ENCODE measurements at places on chromosomes 11 and 22. TPM values are rescaled to one million over a fixed set of nuclear protein-coding genes. Genes with fewer than 3 reads are reported as not detected.

Gene MIAT
- 2.6 TPM for total RNA-seq

Gene ZC3H7B
- 34.2 TPM for total RNA-seq

Gene MUC6
- total RNA-seq: not detected

Gene NUMA1
- 45.3 TPM for total RNA-seq

Gene GP1BB
- not detected for total RNA-seq

Gene KCNK4
- total RNA-seq: not detected

Gene CLMP
- total RNA-seq: not detected

Gene A4GALT
- not detected for total RNA-seq

Gene PATE2
- total RNA-seq: not detected

Gene CATSPER1
- not detected for total RNA-seq

Gene CHRDL2
- total RNA-seq: not detected

Gene ACR
- total RNA-seq: not detected

Gene INSC
- 1.4 TPM for total RNA-seq

Gene BTG4
- not detected for total RNA-seq

Gene ALKBH3
- total RNA-seq: not detected

Gene HMOX1
- total RNA-seq: 1.3 TPM

Gene BACE1
- not detected for total RNA-seq

Gene MRGPRX4
- total RNA-seq: not detected

Gene SAA1
- not detected for total RNA-seq

Gene SMIM35
- 0.04 TPM for total RNA-seq

Gene RELT
- 54.2 TPM for total RNA-seq

Gene HBG1
- not detected for total RNA-seq

Gene TEX12
- not detected for total RNA-seq

Gene OR2D2
- total RNA-seq: 0.71 TPM

Gene SLC22A6
- not detected for total RNA-seq

Gene PANX3
- not detected for total RNA-seq

Gene SEC14L6
- not detected for total RNA-seq

Gene ATG16L2
- 20.2 TPM for total RNA-seq

Gene NOX4
- not detected for total RNA-seq
